Cerebellar cortex (tissue), 1 donor: ENCODE measurements at places on chromosomes 7 and 10.

- DNase-seq: no peak
These were observed 15.7 kb downstream of the PPP1R3C start for GRCh38 chr10:91617072-91617609.

- DNase-seq: no peak
These were observed 43.2 kb upstream of the PRLHR start for GRCh38 chr10:118638680-118639079.

- no peak for DNase-seq
These were observed 267.4 kb downstream of the RNLS start for GRCh38 chr10:88315755-88316154.

- DNase-seq: no peak
These were observed 10.8 kb downstream of the LMOD2 start for GRCh38 chr7:123666492-123666891.

DNA sequence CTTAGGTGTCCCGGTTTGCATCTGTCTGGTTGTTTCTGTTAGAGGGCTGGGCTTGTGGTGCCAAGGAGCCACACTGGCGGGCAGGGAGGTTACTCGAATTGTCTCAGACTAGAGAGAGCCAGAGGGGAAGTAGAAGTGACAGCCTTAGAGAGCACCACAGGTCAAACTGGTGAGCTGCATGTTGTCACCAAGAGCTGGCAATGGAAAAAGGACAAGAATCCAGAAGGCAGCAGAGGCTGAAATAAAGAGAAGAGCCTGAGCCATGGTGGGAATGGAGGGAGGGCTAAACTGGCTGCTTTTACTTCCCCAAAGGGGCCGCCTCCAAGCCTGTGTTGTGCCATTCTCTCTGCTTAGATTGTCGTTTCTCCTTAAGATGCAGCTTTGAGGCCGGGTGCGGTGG, 31.1 kb upstream of the RHBDD2 start:
- DNase-seq: no peak
